Right cardiac atrium (tissue), 5 donors: ENCODE measurements at places on chromosomes 3 and 15. TPM values are rescaled to one million over a fixed set of nuclear protein-coding genes. Genes with fewer than 3 reads are reported as not detected.

ASB14 gene
- 0.57 TPM for polyA plus RNA-seq

CAMK2N2 gene
- polyA plus RNA-seq = 0.07 TPM

DNA sequence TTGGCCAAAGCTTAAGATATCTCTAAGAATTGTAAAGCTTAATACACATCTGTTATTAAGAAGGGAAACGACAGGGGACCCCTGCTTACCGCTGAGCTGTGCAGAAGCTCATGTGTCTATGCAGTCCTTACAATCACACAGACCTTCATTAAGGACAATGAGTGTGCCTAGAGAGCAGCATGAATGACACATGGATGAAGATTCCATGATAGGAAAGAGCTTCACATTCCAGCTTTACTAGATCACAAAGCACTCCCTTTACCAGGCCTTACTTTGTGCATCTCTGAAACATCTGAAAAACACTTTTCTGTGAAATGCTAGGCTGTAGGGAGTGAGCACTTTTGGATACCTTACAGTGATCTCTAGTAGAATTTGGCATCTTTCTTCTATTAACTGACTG is 32.0 kb downstream of the RNF168 start:
- DNase-seq = no peak

IL5RA gene
- polyA plus RNA-seq = 1.4 TPM

DNA sequence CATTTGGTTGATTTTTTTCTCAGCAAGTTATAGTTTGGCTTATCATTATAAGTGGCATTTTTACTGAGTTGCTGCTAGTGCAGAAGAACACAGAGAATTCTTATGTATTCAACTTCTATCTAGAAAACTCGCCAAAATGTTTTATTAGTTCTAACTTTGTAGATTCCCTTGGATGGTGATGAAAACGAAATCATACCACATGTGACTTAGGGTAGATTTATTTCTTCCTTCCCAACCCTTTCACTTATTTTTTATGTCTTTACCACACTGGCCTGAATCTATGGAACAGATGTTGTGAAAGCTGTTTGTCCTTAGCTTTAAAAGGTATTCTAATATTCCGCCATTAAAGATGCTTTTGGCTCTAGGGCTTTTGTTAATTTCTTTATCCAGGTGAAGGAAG is 503.3 kb upstream of the CFAP20DC start:
- DNase-seq = no peak

GOLGA8Q gene
- 1.7 TPM for polyA plus RNA-seq

NR1I2 gene
- polyA plus RNA-seq = 0.07 TPM

DNA sequence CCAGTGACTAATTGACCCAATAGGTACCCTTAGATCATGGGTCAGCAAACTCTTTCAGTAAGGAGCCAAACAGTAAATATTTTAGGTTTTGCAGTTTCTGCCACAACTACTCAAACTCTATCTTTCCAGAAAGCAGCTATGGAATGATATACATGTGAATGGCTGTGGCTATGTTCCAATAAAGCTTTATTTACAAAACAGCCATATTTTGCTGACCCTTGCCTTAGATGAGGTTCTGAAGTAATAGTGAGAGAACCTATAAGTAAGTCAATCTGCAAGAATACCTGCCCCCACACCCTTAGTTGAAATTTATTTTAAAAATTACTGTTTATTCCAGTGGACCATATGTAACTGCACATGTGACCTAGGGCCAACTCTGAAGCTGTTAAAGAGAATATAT is 134.0 kb downstream of the CMSS1 start:
- DNase-seq = no peak

GRCh38 chr3:177610686-177611633 is 413.7 kb upstream of the TBL1XR1 start:
- DNase-seq = peak; percentile 54

- DNase-seq = no peak
These were observed 20.0 kb upstream of the CMTM6 start for GRCh38 chr3:32522682-32523081.

GRCh38 chr3:129657261-129658046 is 51.0 kb upstream of the PLXND1 start:
- DNase-seq = no peak

GRCh38 chr3:39250116-39250747 is 29.6 kb downstream of the CX3CR1 start:
- DNase-seq = no peak

DNA sequence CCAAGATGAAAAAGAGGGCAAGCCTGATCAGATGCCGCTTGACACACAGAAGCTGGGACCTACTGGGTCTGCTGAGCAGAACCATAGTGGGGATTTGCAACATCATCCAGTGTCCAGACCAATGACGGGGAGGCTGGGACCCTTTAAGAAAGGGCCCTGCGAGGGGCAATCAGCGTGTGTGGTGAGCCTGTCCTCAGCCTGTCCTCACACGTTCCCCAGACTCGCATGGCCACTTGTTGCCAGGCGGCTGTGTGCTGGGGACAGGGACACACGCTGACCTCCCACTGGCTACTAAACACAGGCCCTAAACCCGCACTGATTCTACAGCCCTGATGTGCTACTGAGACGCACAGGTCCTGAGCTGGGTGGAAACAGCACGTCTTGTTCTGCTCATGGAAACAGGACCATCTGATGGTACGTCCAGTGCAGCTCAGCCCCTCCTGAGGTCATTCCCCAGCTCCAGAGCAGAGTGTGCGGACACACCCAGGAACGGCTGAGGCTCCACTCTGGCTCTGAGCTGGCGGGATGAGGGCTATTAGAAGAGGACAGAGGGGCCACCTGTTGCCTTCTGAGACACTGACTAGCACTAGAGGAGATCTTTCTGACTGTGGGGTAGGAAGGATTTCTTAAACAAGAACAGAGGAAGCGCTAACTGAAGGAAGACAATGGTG is 24.4 kb downstream of the PCSK6 start:
- no peak for DNase-seq

GRCh38 chr3:176968631-176969030 is 228.7 kb downstream of the TBL1XR1 start:
- no peak for DNase-seq

GRCh38 chr15:33675246-33675645 is 293.1 kb upstream of the CHRM5 start:
- no peak for DNase-seq

DNA sequence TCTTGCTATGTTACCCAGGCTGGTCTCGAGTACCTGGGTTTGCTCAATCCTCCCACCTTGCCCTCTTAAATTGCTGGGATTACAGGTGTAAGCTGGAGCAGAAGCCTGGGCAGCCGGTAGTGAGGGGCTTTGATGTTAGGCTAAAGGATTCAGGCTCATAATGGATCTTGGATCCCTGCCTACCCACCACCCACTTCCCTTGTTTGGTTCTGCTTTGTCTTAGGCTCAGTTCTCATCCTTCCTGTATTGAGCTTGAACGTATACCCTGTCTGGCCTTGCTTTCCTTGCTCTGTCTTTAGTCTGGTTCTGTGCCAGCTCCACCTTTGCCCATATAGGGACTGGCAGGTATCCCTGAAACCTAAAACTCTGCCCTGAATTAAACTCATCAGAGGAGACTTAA is 1.7 kb downstream of the PPCDC start:
- no peak for DNase-seq

GRCh38 chr15:67839499-67839928 is 331 bp downstream of the RNU6-1 start:
- no peak for DNase-seq

GTF2E1 gene
- 4.9 TPM for polyA plus RNA-seq

GRCh38 chr3:9806688-9807589 is 3.1 kb upstream of the TTLL3 start:
- peak; percentile 52 for DNase-seq

GRCh38 chr3:144491333-144491732 is 519.7 kb downstream of the DIPK2A start:
- no peak for DNase-seq

DNA sequence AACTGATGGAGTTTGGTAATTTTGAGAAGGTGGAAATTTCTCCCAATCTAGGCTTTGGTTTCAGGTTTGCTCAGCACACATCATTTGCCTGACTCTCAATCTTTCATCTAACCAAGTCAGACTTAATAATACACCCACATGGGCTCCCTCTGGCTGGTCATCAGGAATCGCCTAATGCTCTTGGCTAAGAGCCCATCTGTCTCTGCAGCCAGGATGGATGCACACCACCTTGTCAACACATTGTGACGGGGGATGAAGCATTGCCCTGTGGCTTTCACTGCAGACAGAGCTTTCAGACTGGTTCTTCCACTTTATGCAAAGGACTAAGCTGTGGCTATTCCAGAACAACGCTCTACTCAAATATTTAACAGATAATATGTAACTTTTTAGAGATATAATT is 3.0 kb upstream of the HDGFL3 start:
- no peak for DNase-seq

CASR gene
- polyA plus RNA-seq = not detected

CCR3 gene
- not detected for polyA plus RNA-seq
